ENCODE measurements at places on chromosomes 7 and 10. TPM values are rescaled to one million over a fixed set of nuclear protein-coding genes. Genes with fewer than 3 reads are reported as not detected.

GRCh38 chr10:1180071-1180730, 124.0 kb downstream of the WDR37 start:
- DNase-seq, result no peak

Gene LIPF
- total RNA-seq, result not detected

- DNase-seq, result no peak
Observed at GRCh38 chr7:130947792-130948580, 214.0 kb upstream of the KLF14 start.

Gene GIMAP6
- 0.15 TPM for total RNA-seq

GRCh38 chr7:108385834-108386422, 70.3 kb downstream of the NRCAM start:
- no peak for DNase-seq

Gene NKX2-3
- not detected for total RNA-seq

- peak; percentile 90 for DNase-seq
Observed at GRCh38 chr7:20083781-20084180, 133.4 kb downstream of the MACC1 start.

All from renal cortical epithelial cell (primary cell).